Fibroblast of lung (primary cell): ENCODE measurements at places on chromosomes 3 and 15.
A peak's percentile ranks its signal among the peaks of the same experiment; 100 is the strongest.

- peak; percentile 98 for DNase-seq
Measured at GRCh38 chr3:120497336-120497735, 46.5 kb upstream of the FSTL1 start.

DNA sequence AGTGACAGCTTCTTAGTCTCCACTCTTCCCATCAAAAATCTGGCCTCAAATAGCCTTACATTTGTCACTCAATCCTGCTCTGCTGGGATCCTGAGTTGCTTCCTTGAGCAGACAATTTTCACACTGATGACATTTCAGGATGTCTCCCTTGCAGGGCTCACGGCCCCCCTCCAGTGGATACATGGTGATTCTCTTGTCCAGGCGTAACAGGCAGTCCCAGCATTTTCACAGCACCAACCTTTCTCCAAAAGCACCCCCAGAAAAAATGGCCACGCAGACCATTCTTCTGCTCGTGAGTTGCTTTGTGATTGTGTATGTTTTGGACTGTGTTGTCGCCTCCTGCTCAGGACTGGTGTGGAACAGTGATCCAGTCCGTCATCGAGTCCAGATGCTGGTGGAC, 47.4 kb upstream of the WNT7A start:
- DNase-seq: no peak

DNA sequence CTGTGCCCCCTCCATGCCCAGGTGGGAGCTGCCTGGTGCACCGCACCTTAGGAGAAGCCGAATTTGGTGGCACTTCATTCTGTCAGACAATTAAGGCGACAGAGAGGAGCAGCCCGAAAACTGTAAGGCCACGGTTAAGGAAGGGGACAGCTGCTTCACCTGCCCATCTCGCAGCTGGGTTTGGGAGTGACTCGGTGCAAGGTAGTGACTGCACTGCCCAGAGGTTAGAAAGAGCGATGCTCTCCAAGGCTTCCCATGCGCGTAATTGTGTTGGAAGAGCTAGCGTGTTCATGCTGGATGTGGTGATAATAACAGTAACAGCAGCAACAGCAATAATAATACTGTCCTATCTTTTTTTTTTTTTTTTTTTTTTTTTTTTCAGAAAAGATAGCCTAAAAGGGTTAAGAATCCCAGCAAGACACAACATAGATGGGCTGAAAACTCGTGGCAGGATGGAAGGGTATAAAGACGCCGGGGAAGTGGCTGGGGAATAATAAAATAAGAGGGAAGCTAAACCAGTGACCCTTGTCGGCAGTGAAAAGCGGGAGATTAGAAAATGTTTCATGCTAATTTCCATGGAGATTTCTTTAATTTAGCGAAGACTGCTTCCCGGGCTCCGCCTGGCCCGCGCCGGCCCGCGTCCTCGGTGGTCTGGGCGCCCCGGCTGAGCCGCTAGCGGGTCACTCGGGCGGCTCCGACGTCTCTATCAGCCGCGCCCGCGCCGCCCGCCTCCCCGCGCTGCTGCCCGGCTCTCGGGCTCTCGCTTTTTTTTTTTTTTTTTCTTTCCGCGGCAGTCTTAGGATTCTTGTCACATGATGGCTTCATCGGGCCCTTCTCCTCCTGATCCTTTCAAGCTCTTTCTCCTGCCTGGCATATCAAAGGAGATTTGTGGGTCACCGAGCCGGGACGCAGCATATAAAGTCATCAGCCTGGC, 617.1 kb downstream of the NR2F2 start:
- peak; percentile 33 for DNase-seq

DNA sequence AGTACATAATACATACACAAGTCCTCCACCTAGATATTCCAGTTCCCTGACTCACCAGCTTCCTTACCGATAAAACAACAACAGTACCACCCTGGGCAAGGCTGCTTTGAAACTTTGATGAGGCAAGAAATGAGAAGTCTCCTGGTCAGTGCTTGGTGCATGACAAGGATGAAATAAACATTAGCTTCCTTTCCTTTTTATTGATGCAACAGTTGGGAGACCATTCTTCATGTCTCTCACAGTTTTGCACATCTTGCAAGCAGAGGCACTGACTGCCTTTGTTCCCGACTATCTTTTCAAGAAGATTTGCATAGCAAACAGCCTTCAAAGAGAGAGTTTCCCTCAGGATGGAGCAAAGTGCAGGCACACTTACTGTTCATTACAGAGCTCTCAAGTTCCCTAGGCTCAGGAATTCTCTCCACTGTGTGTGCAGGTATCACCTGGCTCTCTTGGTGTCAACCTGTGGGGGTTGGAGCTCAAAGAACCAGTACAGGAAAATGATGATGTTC, 65.2 kb downstream of the MYLK start:
- peak; percentile 51 for DNase-seq

DNA sequence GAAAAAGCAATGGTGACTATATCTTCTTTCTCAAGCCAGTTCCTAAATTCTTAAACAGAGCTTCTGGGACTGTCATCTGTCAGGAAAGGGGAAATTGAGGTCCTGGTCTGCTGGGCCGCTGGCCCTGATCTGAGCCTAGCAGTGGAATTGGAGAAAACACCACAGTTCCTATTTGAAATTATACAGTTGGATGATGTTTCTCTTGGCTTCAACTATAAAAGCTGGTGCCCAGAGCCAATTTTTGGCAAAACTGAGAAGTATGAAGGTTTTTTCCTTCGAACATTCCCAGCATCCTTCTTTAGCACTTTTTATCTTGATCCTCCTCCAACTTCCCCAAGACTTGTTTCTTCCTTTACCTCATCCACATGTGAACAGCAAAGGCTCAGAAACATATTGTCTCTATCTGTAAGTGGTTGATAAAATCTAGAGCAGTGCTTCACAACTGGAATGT, 83.9 kb downstream of the CD47 start:
- DNase-seq: peak; percentile 37

DNA sequence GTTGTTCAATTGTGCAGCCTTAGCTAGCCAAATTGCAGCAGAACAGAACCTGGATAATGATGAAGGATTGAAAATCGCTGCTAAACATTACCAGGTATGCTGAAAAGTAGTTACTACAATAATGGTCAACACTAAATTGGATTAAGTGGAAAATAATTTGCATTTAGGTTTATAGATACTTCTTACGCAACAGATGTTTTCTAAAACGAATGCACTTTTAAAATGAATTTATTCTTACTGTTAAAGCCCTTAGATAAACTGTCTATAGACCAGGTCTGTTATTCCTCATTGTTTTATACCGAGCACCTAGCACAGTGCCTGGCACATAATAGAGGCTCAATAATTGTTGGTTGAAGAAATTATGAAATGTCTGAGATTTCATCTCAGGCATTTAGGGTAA, 23.6 kb downstream of the PDCD6IP start:
- DNase-seq: no peak

DNA sequence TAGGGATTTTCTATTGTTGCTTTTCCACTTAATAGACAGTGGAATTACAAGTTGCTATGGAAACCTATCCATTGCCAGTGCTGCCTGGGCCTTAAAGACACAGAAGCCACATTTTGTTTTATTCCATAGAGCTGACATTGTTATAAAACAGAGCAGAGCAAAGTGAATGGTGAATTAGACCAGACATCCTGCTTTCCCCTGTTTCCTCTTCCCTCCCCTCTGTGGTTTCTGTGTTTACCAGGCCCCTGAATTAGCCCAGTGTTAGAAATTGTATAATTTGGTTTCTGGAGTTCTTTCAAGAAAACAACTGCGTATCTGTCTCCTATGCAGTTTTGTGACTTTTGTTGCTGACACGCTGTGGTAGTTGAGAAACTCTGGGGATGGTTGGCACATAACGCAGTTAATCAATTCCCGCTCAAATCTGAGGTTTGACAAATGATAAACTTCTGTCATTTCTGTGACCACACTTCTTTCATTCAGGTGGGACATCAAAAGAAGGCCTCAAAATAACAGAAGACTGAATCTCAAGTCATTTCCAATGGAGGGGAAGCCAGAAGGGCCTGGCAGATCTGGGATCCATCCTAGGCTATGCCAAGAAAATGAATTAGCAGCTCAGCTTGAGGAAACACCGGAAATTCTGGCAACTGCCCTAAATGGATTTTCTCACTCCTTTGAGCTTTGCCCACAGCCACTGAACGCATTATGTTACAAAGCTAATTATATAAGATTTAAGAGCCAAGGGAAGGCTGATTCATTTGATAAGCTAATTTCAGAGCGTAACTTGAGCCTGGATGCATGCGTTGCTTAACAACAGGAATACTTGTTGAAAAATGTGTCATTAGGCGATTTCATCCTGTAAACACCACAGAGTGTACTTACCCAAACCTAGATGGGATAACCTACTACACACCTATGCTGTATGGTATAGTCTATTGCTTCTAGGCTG, 46.9 kb downstream of the NR1D2 start:
- peak; percentile 51 for DNase-seq

GRCh38 chr3:140726066-140726465, 48.2 kb downstream of the TRIM42 start:
- no peak for DNase-seq

DNA sequence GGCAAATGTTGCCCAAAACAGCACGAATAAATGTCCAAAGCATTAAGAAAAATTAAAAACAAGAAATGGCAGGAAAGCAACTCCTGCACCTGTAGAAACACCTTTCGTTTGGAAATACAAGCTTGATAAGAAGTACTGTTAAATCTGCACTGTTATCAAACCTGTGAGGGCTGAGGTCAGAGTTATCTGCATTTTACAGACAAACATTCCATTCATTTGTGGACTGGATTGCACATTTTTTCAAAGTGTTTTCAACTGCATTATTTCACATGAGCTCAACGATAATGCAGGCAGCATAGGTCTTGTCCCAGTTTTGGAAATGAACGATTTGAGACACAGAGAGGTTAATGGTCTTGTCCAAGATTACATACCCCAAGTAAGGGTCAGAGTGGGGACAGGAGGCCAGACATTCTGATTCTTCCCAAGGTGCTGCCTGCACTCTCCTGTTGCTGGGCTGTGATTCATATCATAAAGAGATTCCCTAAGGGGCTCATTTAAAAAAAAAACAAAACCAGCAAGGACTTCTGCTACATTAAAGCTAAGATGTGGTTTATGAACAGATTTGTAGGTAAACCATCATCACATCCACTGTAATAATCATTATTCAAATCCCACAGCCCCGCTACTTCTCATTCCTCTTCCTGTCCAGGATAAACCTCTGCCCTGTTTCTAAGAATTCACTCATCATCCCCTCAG, 13.0 kb downstream of the GUCA1C start:
- DNase-seq: no peak

- no peak for DNase-seq
Measured at GRCh38 chr3:183968666-183969245, 48.9 kb downstream of the ABCC5 start.

- no peak for DNase-seq
Measured at GRCh38 chr3:57896031-57896430, 112.2 kb upstream of the FLNB start.

GRCh38 chr15:45378149-45378912, at the start of gene GATM:
Gene GATM (minus strand): TSS chr15:45378544. CDS start chr15:45378453, 91 bp downstream.
- peak; percentile 85 for DNase-seq

- peak; percentile 83 for DNase-seq
Measured at GRCh38 chr3:136473716-136474326, 223.7 kb downstream of the PCCB start.

- no peak for DNase-seq
Measured at GRCh38 chr3:63338351-63338750, 60.2 kb downstream of the SYNPR start.

- peak; percentile 69 for DNase-seq
Measured at GRCh38 chr3:168459226-168459784, 363.6 kb upstream of the GOLIM4 start.

GRCh38 chr15:51600114-51600513, 22.5 kb downstream of the DMXL2 start:
- DNase-seq: no peak

GRCh38 chr3:106707347-106707746, 669.9 kb upstream of the CCDC54 start:
- DNase-seq: no peak

- DNase-seq: peak; percentile 32
Measured at GRCh38 chr15:33001926-33002325, 192.6 kb downstream of the FMN1 start.

GRCh38 chr3:58198362-58198761, 12.4 kb downstream of the DNASE1L3 start:
- DNase-seq: no peak

- DNase-seq: peak; percentile 25
Measured at GRCh38 chr15:36696196-36696595, 116.8 kb downstream of the CDIN1 start.

GRCh38 chr3:156477323-156477722, 77.6 kb downstream of the SSR3 start:
- no peak for DNase-seq

DNA sequence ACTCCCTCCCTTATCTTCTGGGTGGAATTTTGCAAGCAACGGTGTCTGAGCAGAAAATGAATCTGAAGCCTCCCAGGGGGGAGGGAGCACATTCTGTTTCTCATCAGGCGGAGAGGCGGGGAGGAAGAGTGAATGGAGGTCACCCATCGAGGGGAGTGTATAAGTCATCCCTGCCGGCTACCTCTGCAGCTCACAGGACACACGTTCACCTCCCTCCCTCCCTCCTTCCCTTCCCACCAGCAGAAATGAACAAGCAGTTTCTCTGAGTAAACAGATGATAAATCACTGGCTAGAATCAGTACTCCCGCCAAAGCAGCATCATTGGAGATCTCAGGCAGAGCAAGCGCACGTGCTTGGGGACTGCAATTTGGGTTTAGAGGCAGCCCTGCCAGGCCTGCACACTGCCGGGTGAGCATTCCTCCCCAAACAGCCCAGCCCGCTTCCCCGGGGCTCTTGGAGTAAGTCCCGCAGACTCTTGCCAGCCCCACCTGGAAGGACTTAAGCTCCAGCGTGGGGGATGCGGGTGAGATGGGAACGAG, 38.3 kb downstream of the CPN2 start:
- peak; percentile 85 for DNase-seq

GRCh38 chr3:58132850-58133249, 77.9 kb downstream of the DNASE1L3 start:
- no peak for DNase-seq

DNA sequence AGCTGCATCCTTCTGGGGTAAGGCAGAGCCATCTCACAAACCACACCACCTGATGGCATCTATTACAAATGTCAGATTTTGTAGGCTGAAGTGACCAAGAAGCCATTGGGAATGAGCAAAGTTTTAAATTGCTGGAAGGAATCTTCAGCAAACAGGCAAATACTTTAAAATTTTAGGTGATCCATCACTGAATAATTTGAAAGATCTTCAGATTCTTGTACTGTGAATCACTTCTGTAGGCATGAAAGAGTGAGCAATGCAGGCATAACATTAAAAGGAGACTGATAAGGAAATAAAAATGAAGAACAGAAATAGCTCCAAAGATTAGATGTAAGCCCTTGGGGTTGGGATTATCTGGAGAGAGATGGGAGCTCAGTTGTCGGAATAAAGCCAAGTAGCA, 36.0 kb upstream of the ALDH1L1 start:
- DNase-seq: peak; percentile 2

DNA sequence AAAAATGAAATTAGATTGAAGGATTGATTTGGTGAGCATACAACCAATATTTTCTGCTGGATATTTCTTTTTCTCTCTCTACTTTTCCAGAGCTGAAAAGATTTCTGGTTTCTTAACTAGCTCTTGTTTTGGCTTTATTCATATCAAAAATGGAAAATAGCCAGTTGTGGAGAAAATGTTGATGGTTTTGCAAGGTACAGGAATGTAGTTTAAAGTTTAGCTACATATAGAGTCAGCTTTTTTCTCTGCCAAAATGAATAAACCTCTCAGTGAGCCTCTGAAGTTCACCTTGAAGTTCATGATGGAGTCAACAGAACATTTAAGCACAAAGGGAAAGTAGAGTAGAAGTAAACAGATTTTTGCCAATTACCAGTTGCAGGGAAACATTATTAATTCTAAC, 720.5 kb upstream of the ALCAM start:
- DNase-seq: peak; percentile 3

GRCh38 chr3:86985181-86985826, 5.6 kb downstream of the VGLL3 start:
- peak; percentile 58 for DNase-seq
